ENCODE measurements at places on chromosomes 12 and 14.

- DNase-seq: no peak
These were observed 8.6 kb downstream of the PGF start for GRCh38 chr14:74946659-74947281.

- DNase-seq: no peak
These were observed 76.8 kb upstream of the WSCD2 start for GRCh38 chr12:108052260-108052659.

DNA sequence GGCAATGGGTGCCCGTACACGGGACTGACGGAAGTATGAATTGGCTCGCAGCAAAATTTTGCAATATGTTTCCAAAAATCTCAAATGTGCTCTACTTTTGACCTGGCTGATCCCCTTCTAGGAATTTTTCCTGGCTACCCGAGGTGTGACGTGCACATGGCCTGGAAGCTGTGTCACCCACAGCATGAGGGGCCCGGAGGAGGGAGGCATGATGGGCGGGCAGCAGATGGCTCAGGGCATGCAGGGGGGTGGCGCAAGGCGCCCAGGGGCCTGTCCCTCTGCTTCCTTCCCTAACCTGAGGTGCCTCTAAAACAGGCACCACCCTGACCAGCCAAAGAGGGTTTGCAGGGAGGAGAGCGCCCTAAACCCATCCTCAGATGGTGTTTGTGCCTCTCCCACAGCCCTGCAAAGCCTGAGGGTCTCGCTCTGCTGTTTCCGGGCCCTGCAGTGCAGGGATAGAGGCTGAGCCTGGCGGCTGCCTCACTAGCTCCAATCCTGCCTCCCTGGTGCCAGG lies 6.7 kb downstream of the GPR132 start:
- DNase-seq: no peak

- DNase-seq: no peak
These were observed 47.4 kb upstream of the POC1B start for GRCh38 chr12:89573051-89573810.

DNA sequence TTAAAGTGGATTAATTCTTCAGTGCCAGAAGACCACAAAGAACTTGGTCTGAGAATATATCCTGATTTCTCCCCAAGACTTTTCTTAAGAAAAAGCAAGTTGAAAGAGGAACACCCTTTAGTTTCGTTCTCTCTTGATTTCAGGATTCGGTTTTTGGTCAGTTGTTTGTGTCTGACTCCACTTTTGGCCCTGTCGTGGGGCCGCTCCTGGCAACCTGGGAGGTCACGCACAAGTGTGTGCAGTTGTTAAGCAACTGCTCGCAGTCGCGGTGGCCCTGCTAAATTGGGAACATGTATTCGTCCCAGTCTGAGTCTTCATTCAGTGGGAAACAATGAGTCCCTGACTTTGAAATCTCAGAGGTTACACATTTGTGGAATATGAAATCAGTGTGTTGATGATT lies 68.7 kb downstream of the RGS6 start:
- DNase-seq: peak; percentile 68

DNA sequence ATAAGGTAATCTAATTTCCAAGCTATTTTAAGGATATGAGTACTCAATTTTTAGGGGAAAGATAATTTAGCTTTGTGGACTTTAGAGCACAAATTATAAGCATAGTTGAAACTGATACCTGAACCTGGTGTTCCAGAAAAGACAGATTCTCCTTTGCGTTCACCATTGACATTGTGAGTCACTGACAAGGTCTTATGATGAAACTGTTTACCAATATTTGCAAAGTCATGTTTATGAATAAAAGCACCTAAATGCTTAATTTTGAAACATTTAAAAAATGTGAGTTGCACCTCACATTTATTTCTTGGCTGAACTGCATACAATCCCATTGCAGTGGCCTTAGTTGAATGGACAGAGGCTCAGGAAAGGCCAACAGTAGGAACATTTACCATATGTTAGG lies 3.9 kb downstream of the BCAT1 start:
- DNase-seq: no peak
